ENCODE measurements at places on chromosomes 6 and 20.

- no peak for DNase-seq
Measured at GRCh38 chr6:33742837-33743236, 3.9 kb downstream of the IP6K3 start.

DNA sequence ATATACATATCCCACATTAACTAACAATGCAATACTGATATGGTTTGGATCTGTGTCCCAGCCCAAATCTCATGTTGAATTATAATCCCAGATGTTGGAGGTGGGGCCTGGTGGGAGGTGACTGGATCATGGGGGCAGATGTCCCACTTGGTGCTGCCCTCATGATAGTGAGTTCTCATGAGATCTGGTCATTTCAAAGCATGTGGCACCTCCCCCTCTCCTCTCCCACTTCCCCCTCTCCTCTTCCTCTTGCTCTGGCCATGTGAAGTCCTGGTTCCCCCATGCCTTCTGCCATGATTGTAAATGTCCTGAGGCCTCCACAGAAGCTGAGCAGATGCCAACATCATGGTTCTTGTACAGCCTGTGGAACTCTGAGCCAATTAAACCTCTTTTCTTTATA is 71.2 kb downstream of the FYN start:
- no peak for DNase-seq

- no peak for DNase-seq
Measured at GRCh38 chr6:116027801-116028200, 32.9 kb downstream of the FRK start.

DNA sequence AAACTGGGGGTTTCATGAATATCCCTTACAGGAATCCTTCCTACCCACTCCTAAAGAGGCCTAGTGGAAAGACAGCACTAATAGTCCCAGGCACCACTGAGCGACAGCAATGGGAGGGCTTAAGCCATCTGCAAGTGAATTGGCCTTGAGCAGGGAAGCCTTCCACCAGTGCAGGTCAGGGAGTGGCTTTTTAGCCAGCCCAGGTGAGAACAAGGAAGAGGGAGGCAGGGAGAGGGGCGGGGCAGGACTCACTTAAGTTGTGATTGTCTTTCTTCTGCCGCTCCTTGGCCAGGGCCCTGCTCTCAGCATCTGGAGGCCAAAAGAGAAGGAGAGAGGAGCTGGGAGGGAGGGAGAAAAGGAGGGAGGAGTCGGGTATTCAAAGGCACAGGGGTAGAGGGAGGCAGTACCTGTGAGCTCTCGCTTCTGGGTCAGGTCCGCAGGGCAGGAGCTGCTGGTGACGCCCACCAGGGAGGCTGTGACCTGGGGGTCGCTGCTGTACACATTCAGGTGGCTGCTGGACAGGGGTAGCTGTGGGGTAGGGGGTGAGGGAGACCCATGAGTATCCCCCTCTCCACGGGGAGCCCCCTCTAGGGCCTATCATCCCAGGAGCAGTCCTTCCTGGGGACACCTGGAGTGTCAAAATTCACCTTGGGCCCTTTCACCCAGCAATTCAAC is 47.8 kb downstream of the TFEB start:
- DNase-seq: no peak

DNA sequence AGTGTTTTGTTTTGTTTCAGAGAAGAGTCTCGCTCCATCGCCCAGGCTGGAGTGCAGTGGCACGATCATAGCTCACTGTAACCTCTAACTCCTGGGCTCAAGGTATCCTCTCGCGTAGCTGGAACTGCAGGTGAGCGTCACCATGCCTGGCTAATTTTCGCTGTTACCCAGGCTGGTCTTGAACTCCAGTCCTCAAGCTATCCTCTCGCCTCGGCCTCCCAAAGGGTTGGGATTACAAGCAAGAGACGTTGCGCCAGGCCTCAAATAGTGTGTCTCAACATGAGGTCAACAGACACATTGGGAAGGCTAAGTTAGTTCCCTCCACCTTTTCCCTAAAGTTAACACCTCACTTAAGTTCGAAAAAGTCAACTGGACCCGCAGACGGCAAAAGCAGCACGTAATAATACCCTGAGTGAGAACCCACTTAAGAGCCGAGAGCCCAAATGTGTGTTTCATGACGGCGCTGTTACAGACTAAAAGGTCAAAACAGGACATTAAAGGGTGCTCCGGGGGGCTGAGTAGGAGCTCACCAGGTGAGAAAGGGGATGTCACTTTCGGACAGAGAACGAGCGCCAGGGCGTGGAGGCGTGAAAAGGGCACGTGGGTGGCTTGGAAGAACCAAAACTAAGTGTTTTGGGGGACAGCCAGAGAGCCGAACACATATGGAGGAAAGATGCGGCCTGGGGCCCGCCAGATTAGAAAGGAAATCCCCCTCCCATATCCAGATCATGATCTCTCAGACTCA is 499 bp downstream of the TTI1 start:
- DNase-seq: peak; percentile 28

- DNase-seq: no peak
Measured at GRCh38 chr20:8457978-8458377, 325.9 kb downstream of the PLCB1 start.

DNA sequence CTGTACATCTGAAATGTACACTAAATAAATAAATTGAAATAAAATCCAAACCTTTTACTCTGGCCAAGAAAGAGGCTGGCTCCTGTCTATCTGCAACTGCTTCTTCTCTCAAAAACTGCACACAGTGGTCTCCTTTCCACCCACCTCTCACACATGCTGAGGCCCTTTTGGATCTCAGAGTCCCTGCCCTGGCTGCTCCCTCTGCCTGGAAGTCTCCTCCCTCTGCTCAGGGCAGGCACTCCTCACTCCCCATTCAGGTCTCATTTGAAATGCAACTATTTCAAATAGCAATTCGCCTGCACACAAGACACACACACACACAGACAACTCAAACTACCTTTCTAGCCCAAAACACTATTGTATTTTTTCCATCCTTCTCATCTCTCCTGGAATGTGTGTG is 348.8 kb downstream of the PKHD1 start:
- no peak for DNase-seq

GRCh38 chr6:154509421-154510143 is 903 bp downstream of the CNKSR3 start:
- DNase-seq: no peak

DNA sequence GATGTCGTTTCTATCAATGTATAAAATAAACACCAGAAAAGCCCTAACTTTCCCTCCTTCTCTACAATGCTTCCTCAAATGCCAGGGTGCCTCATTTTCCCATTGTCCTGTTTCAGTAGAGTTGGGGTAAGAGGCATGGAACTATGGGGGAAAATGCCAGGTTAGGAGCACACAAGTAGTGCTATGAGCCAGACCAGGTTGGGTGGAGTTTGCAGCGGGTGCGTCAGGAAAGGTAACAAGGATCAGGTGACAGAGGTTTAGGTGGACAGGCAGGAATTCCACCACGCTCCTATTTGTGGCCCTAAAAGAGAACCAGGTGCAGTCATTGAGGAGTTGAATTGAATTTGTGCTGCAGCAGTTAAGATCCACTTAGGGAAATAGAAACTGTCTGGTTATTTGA is 36.5 kb downstream of the SYTL3 start:
- DNase-seq: no peak

DNA sequence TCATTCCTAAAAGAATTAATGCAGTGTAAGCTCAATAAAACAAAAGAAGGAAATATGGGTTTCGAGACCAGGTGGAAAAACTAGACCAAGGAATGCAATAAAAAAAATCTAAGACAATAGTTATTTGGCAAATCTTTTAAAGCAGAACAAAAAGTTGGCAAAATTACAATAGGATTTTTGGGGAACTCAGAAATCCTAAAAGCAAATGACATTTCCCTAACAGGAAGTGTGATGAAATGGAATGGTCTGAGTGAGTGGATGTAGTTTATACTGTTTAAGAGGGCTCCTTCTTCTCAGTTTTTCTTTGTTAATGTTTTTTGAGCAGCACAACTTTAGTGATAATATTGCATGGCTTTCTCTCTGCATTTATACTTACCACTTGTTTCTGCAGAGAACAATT is 190.0 kb downstream of the PLCB4 start:
- DNase-seq: no peak

- no peak for DNase-seq
Measured at GRCh38 chr6:30908700-30909099, 693 bp downstream of the GTF2H4 start.

DNA sequence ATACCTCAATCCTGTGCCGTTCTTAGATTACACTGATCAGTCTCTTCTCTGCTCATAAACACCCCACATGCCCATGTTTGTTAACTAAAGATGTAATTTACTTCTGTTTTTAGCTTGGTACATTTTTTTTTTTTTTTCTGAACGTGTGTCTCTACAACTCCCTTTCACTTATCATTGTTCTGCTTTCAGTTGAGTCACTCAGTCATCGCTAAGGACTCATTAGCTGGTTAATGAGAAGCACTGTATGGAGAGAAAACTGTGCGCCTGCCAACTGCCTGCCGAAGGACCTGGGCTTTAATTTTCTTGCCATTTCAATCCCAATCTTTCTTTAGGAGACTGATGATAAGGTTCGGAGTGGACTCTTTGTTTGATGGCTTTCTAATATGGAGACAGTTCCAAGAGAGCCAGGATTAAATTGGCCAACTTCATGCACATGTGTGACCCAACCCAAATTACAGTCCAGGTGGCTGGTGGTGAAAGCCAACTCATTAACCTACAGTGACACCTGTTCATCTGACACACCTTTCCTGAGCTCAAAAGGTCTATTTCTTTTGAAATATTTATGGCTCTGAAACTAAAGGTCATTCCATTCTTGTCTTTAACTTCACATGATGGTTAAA is 334.1 kb downstream of the BCKDHB start:
- peak; percentile 4 for DNase-seq

DNA sequence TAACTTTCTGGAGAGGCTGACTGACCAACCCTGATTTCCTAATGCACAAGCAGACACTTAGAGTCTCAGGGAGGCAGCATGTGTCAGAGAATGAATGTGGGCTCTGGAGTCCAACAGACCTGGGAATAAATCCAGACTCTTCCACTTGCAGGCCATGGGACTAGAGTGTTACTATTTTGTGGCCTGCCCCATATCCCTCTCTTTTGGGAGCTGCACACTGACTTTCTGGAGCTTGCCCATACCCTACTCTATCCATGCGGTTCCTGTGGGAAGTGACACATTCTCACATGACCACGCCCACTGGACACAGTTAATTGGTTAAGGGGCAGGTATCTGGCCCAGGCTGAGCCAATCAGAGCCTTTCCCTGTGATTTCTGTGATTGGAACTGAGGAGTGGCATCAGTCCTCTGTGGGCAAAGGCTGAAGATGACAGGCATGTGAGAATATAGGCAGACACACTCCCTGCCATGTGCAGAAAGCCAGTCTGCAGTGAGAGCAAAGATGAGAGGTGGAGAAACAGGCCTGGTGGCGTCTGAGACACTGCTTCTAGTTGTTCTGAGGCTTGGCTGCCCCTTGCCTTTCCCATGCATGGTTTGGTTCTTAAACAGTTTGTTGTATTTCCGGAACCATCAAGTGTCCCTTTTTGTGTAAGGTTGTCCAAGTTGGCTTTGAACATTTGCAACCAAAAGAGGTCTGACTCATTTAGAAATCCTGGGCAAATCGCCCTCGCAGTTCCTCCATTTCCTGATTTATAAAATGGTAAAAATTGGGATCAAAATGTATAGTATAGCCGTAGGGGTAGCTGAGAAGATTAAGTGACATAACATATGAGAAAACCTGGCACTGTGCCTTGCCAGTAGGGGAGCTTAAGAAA is 125.6 kb downstream of the CDC5L start:
- no peak for DNase-seq

DNA sequence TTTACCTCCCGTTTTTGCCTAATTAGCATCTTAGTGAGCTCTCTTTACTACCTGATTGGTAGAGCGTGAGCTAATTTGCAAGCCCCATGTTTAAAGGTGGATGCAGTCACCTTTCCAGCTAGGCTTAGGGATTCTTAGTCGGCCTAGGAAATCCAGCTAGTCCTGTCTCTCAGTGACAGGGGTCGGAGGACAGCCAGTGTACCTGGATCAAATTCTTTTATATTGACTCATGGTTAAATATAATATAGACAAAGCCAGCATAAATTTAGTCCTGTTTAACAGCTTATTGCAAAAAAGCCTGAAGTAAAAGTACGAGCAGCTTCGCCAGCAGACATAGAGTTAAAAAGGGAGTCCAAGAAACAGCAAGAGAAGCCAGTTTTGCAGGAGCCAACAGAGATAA is 12.2 kb upstream of the GSTA3 start:
- no peak for DNase-seq

DNA sequence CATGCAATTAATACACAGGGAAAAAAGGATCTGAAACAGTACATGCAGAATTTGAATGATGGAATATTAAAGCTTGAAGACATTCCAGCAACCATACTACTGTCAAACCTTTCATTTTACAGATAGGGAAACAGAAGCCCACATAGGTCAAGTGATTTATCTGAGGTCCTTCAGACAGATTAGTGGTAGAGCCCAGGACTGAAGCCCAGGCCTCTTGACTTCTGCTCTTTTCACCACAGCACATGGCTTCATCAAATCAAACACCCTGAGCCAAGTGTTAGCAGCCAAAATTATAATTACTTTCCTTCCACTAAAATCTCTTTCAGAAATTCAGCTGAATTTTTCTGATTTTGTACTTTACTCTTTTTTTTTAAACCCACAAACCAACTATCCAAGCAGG is 435.6 kb upstream of the RUNX2 start:
- no peak for DNase-seq

DNA sequence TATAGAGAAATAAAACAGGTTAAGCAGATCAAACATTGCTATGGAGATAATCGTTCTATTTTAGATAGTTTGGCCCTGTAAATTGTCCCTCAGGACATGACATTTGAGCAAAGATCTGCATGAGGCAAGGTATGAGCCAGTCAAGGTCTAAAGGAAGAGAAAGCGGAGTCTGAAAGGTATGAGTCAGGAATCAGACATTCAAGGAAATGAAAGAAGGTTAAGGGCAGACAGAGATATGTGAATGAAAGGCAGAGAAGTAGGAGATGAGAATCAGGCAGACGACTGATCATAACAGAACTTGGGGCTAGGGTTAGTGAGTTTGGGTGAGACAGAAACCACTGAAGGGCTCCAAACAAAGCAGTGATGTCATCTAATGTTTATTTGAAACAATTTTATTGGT is 775.8 kb downstream of the MAFB start:
- no peak for DNase-seq

- DNase-seq: peak; percentile 47
Measured at GRCh38 chr20:17969278-17969883, 563 bp downstream of the MGME1 start.

GRCh38 chr6:56977192-56977591 is 22.3 kb downstream of the BEND6 start:
- no peak for DNase-seq

GRCh38 chr6:34568341-34569201 is 12.4 kb upstream of the SPDEF start:
- no peak for DNase-seq
